ENCODE measurements at places on chromosomes 4 and X.

- DNase-seq = no peak
Measured at GRCh38 chr4:137524725-137525369, 7.4 kb downstream of the PCDH18 start.

DNA sequence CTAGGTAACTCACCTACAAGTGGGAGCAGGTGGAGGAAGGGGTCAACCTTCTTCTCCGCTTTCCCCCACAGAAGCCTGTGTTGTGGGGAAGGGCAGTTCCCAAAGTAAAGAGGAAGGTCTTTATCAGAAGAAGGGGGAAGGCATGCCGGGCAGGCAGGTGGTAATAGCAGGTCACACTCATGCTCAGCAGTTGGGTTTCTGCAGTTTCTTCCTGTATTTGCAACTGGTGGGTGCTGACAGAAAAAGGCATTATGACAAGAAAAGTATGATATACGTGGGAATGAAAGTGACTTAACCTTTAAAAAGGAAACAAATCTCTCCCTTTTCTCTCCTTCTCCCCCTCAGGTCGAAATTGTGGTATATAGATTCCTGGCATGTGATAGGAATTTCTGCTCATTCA lies 3.7 kb downstream of the MTMR1 start:
- DNase-seq = no peak

- DNase-seq = no peak
Measured at GRCh38 chrX:134636851-134637250, 21.4 kb downstream of the PLAC1 start.

GRCh38 chrX:116204932-116205331 lies 34.4 kb downstream of the AGTR2 start:
- DNase-seq = no peak

DNA sequence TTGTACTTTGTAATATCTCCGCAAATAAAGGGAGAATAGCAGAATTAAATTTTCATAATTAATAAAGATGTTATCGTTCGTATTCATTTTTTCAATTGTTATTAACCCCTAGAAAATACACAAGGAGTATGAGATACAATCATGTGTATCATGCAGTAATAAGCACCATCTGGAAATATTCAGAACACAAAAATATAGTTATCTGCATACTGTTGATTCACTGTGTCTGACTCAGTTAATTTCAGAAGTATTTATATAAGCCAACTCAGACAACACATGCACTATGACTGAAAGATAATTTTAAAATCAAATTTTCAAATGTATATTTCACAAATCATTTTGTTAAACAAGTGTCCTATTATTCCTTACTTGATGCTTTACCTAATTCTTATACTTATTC lies 1954.8 kb downstream of the ARAP2 start:
- no peak for DNase-seq

DNA sequence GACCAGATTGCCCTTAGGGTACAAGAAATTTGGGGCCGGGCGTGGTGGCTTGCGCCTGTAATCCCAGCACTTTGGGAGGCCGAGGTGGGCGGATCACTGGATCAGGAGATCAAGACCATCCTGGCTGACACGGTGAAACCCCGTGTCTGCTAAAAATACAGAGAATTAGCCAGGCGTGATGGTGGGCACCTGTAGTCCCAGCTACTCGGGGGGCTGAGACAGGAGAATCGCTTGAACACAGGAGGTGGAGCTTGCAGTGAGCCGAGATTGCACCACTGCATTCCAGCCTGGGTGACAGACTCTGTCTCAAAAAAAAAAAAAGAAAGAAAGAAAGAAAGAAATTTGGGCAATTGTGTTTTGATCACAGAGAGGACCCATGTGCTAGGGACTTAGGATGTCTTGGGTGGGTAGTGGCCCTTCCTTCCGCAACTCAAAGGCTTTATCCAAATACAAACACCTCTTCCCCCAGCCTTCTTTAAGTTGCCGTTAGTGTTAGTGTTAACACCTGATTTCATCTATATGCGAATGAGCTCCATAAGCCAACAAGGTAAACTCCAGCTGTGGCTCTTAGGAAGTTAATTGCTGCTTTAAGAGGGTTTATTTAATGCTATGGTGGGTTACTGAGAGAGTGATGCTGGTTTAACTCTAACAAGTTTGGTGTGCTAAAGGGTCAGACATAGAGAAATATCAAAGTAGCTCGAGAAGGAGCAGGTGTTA lies 8.6 kb upstream of the CCDC110 start:
- no peak for DNase-seq

GRCh38 chr4:57668621-57669020 lies 558.4 kb upstream of the IGFBP7 start:
- DNase-seq = no peak

DNA sequence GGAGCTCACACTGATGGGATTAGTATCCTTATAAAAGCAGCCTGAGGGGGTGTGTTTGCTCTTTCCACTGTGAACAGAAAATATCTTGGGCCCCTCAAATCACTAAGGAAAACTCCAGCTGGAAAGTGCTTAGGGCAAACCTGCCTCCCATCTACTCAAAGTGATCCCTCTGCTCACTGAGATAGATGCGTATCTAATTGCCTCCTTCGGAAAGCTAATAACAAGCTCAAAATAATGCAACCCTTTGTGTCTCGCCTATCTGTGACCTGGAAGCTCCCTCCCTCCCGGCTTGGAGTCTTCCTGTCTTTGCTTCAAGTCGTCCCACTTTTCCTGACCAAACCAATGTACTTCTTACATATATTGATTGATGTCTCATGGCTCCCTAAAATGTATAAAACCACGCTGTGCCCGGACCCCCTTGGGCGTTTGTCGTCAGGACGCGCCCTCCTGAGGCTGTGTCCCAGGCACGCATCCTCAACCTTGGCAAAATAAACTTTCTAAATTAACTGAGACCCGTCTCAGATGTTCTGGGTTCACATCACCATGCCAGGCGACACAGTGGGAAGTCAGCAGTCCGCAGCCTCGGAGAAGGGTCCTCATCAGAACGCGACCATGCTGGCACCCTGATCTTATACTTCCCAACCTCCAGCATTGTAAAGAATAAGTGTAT lies 34.1 kb upstream of the SORCS2 start:
- no peak for DNase-seq

- no peak for DNase-seq
Measured at GRCh38 chrX:102966701-102967100, 29.6 kb downstream of the RAB40AL start.

GRCh38 chr4:16684097-16684496 lies 214.3 kb downstream of the LDB2 start:
- DNase-seq = no peak

GRCh38 chr4:102537269-102537668 lies 36.1 kb downstream of the NFKB1 start:
- no peak for DNase-seq

GRCh38 chr4:4574792-4575191 lies 32.9 kb upstream of the STX18 start:
- DNase-seq = no peak

DNA sequence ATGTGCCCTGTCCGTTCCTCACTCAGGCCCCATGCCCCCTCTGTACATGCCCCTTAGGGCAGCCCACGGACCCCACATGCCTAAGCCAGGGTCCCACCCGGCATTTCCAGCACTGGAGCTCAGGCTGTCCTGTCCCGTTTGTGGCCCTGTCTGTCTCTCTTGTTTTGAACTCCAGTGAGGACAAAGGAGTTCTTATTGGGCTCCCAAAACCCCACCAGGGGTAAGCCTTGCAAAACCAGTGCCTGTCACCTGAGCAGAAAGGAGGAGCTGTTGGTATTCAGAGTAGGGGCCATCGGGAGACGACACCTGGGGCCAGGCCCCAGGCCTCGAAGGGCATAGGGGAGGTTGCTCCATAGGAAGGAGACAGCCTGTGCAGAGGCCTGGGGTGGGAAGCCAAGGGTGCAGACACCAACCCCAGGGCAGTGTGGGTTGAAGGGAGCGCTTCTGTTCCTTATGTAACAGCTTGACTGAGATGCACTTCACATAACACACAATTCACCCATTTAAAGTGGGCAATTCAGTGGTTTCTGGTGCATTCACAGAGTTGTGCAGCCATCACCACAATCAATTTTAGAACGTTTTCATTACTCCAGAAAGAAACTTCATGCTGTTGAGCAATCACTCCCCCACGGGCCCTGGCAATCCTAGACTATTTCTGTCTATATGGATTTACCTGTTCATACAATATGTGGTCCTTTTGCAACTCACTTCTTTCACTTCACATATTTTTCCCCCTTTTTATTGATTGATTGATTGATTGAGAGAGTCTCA lies 31.7 kb downstream of the MAN2B2 start:
- DNase-seq = no peak

DNA sequence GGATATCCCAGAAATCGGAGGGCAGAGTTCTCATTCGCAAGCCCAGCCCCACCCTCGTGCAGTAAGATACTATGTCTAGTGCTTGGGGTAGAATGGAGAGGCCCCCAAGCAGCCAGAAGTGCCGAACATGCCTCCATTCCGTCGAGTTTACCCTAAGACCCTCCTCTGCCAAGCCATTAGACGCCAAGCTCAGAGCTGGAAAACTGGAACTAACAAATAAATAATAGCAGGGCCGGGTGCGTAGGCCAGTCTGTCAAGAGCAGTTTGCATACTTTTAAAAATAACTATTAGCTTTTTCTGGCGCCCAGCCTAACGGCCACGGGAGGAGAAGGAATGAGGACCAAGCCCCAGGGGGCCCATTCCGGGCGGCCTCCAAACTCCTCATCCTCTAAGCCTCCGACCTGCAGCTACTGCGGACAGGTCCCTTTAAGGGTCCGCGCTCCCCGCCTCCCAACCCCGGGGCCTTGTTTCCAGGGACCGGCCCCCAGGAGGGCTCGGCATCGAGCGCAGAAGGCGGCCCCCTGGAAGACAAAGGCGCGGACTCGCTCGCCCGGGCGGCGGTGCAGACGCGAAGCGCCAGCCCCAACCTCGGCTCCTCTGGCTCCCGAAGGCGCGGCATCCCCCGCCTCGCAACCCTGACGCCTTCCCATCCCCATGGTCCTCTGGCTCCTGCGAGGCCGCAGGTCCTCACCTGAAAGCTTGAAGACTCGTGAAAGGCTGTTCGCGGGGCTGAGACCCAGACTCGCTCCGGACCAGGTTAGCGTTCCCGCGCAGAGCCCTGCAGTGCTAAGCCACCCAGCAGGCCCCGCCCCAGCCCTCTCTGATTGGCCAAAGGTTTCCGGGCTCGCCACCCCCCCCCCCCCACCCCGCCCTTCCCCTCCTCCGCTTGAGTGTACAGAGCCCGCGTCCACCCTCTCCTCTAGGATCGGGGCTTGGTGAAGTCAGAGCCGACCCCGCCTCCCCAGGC lies at the start of gene TMSB15A:
TSS of gene TMSB15A (minus strand) at position 765 of the 967 bp plus-strand sequence.
- DNase-seq = peak; percentile 53

- no peak for DNase-seq
Measured at GRCh38 chrX:19772822-19773628, 114.4 kb downstream of the SH3KBP1 start.

DNA sequence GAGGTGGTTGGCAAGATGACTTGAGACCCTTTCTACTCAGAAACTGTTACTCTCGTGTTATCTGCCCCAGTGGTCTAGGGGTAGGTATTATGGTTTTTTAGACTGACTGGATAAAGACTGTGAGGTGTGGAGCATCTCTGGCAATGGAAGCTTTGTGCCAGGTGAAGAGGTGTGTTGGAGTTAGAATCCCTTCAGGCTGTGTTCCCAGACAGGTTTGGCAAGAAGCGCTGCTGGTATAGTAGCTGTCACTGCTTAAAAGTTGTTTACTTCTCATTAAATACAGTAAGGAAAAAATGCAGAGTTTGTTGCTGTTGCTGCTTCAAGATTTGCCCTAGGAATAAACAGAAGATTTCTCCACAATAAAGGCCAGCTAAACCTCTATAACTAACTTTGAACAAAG lies 35.3 kb downstream of the AREG start:
- no peak for DNase-seq

DNA sequence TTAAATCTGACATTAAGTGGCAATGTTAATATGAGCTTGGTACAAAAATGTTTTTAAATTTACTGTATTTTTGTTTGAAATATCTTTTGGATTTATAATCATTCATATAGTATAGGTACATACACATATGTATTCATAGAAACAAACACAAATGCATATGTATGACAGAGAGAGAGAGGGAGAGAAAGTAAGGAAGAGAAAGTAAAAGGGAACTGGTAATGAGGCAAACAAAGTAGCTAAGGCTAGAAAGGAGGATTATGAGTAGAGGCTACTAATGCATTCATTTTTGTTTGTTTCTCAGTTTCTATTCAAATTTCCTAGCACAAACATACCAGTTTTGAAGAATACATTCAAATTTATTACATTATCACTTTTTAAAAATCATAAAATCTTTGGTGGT lies 132.4 kb downstream of the GLRA3 start:
- DNase-seq = no peak

DNA sequence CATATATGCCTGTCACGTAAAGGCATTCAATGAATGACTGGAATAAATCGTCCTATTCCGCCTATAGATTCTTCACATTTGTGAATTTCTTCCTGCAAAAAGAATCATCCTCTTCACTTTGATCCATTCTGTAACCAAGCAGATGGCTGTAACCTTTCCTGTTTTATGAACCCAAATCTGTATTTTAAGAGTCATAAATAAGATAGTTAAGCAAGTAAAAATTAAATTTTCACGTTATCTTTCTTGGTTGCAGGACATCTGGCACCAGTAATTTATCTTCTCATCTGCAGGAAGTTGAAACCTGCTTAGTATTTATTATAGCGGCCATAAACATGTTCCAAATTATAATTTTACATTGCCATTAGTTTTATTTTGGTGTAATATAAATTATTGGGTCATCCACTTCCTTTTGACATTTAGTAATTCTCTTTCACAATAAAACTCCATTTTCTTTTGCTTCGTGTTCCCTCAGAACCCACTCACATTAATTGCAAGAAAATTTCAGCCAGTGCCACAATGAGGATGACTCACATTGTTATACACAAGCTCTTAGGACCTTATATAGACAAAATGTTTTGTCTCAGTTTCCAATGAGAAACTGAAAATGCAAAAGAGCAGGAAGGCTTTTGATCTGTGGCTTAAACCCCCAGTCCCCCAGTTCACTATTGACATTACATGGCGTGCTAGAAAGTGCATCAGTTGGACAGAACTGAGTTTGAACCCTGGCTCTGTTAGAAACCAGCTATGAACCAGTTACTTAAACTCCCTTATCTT lies 51.1 kb downstream of the TMEM156 start:
- no peak for DNase-seq

GRCh38 chrX:103779141-103779789 lies 2.6 kb downstream of the PLP1 start:
- no peak for DNase-seq

DNA sequence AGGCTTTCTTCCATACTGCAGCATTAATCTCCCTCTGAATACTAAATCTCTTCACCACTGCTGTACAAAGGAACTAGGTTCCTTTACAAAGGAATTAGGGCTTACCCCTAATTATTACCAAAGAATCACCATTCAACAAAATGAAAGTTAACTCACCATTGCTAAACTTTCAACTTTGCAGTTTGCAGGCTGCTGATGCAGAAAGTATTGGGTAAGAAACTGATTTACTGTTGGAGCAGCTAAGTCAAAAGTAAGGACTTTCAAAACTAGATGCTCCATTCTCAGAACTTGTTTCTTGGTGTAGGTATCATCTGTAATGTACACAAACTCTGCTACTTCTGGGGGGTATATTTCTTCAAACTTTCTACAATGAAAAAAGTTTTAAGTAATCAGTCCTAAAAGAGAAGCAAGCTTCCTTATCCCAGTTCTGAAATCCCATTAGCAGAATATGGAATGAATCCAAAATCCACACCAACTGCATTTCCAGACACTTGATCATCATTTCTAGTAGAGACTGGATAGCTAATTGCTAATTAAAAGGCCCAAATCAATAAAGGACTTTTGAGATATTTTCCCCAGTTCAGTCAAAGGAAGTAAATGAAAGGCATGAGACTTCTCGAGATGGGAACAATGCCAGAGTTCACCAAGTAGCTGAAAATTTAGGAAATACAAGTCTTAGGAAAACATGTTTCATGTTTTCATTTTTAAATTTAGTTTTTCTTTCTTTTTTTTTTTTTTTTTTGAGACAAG lies 4.3 kb downstream of the CCNA2 start:
- no peak for DNase-seq

Measured in left lobe of liver (tissue), 2 donors.